ENCODE measurements at places on chromosomes 5 and 9.

- no peak for DNase-seq
These were observed 58.3 kb upstream of the CPEB4 start for GRCh38 chr5:173829826-173830225.

- DNase-seq: no peak
These were observed 7.7 kb downstream of the CXXC5 start for GRCh38 chr5:139655727-139656271.

DNA sequence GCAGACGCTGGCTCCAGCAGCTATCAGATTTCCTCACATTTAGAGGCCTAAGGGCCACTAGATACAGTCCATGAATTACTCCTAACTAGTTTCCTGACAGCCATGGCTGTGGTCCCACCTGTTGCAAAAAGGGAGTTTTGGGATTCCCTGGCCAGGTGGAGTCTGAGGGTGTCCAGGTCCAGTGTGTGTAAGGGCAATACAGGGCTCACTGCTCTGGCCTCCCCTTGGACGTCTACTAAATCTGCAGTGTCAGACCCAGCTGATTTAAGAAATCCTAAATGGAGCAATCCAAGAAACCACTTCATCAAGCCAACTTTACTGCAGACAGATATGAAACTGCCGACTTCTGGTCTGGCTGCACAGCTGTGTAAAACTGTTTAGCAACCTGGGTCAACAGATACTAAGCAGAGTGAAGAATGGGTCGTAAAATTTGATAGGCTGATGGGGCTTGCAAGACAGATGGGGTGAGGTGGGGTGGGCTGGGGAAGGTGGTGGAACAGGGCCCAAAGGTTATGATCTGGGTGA lies 116.4 kb downstream of the GADD45G start:
- DNase-seq: no peak

GRCh38 chr9:20356403-20357036 lies 265.8 kb downstream of the MLLT3 start:
- DNase-seq: peak; percentile 89

DNA sequence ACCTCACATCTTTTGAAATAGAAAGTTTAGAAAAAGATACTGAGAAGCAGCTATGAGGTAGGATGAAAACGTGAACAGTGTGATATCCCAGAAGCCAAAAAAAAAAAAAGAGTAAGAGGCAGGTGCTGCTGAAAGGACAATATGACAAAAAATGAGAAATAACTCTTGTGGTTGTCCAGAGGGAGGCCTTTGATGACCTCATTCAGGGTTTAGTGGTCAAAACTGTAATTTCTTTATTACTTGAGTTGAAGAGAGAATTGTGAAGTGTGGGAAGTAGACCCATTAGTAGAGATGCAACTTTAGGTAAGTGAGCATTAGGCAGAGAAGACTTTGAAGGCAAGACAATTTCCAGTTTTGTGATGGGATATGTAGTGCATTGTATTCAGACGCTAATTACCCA lies 1306.3 kb upstream of the ACO1 start:
- no peak for DNase-seq

- no peak for DNase-seq
These were observed 4.0 kb upstream of the DEPDC1B start for GRCh38 chr5:60703944-60704343.

DNA sequence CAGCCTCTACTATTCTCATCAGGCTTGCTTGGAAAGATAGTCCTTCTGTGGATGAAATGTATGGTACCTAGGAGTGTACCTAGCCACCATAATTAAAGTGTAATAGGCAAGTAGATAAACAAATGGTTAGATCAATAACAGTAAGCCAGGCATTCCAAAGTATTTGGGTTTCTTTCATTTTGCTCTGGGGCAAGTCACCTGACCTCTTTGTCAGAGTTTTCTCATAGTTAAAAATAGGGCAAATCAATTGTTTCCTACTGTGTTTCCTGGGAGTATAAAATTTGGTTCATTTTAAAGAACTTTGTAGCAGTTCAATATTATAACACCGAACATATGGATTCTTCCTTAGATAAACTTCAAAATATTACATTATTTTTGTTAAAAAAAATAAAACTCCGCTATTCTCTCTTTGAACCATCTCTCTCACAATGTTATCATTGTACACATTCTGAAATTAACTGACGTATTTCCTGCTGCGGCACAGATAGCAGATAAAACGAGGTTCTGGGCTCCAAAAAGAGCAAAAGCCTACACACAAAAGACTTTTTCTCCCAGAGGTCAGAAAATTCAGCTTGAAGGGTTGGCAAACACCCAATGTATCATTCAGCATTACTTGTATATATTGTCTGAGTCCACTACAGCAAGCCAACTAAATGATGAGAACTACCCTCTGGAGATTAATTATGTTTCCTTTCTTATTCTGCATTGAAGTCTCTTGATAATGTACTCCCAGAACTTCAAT lies 267.9 kb downstream of the COX7C start:
- DNase-seq: no peak

GRCh38 chr9:105057551-105057950 lies 129.6 kb upstream of the ABCA1 start:
- no peak for DNase-seq

DNA sequence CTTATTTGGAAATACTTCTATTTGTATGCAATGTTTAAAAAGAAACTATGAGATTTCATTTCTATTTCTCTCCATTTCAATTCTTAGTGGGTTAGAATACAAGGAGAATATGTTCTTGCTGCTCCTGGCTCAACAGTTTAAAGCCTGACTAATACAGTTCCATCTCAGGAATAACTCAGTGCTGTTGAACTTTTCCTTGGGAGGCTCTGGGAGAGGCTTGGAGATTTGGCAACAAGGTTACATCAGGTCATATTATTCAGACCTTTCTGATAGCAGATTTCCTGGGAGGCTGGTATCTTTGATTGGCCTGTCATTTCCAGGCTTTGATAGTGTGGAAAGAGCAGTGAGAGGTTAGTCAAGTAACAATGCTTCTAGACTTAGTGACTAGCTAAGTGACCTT lies 481.7 kb upstream of the KLF4 start:
- no peak for DNase-seq

GRCh38 chr9:120630333-120630732 lies 50.4 kb upstream of the CDK5RAP2 start:
- DNase-seq: no peak

- DNase-seq: no peak
These were observed 87.9 kb upstream of the TRIO start for GRCh38 chr5:14054965-14055963.

- DNase-seq: no peak
These were observed 81.3 kb upstream of the DMRT1 start for GRCh38 chr9:759983-760736.
